Activated B cell treated with CpG ODN at 0.5 μM for 24 hours (primary cell): ENCODE measurements at places on chromosomes 12 and 14.

- no peak for DNase-seq
These were observed 23.5 kb upstream of the GPRC5D start for GRCh38 chr12:12975322-12976077.

DNA sequence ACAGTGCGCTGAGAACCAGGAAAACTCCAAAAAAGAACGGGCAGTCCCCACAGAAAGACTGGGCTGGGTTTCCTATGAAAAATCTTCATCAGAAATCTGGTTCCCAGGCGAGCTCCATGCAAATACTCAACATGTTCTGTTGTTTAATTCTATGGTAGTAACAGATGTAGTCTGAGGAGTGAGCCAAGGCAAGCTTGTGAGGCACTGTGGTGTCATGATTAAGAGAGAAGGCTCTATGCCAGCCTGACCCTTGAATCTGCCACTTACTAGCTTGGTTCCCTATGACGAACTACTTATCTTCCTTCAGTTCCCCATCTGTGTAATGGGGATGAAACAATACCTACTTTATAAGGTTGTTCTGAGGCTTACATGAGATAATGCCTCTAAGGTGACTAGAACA, 10.7 kb downstream of the POMT2 start:
- DNase-seq, result no peak

DNA sequence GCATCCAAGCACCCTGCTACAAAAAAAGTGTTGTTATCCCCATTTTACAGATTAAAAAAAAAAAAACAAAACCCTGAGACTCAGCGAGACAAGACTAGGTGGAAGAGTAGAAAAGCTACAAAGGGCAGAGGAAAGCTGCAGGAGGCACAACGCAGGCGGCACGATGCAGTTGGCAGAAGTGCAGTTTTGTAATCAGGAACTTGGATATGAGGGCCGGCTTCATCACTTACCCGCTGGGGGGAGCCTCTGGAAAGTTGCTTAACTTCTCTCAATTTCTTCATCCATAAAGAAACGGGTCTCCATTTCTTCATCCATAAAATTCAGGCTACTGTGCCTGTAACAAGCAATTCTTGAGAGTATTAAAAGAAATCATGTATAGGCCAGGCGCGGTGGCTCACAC, 33.1 kb upstream of the CCDC60 start:
- no peak for DNase-seq

DNA sequence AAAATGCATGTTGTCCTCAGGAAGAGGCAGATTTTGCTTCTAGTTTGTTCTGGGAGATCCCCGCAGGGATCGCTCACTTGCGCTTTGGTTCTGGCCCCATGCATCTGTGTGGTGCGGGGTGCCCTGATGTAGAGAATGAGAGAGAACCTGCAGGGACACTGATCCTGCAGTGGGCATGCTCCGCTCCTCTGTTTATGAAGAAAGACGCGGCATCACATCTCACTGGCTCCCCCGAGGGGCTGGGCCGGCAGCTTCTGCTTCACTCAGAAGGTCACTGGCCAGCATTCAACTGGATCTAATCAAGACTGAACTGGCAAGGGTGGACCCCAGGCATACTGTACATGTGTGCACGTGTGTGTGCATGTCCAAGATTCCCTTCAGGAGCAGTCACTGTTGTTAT, 164.2 kb downstream of the CALM1 start:
- DNase-seq, result no peak

GRCh38 chr12:116376354-116377193, 99.1 kb upstream of the MED13L start:
- no peak for DNase-seq

- no peak for DNase-seq
These were observed 37.2 kb downstream of the ATF7IP start for GRCh38 chr12:14402697-14403096.

DNA sequence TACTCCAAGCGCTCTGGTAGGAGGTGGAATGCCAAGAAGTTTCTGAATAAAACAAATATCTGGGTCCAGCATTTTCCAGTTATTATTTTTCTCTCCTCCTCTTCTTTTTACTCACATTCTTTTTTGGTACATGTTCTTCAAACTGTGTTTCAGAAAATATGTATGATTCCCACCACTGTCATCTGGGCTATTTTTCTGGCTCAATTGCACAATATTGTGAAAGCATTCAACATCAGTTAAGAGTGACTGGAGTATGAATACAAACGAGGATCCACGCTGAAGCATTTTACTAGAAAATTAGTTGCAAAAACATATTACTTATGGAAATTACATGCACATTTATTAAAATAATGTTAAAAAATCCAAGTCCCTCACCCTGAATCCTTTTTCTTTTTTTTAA, 61.5 kb downstream of the KCNMB4 start:
- DNase-seq, result no peak

- DNase-seq, result peak; percentile 21
These were observed 1.0 kb downstream of the RNF41 start for GRCh38 chr12:56220611-56221231.

GRCh38 chr14:88252498-88252897, 70.6 kb downstream of the KCNK10 start:
- DNase-seq, result no peak

DNA sequence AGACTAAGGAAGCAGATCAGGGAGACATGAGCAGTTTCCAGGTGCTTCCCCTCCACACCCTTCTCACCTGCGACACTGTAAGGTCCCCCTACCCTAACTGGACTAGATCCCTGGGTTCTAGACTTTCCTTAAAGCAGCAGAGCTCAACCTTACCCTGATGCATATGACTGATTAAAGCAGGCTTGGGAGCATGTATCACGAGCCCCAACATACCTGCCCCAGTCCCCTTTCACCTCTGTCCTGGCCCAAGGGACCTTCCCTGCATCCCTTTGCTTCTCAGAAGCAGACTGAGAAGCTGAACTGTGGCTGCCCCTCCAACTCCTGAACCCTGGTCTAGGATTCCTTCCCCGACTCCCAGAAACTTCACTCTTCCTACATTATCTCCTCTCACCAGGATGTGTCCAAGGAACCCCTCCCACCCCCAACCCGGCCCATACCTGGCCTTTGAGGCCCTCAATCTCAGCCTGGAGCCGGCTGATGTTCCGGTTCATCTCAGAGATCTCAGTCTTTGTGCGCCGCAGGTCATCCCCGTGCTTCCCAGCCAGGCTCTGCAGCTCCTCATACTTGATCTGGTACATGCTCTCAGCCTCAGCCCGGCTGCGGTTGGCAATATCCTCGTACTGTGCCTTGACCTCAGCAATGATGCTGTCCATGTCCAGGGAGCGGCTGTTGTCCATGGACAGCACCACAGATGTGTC, 5.4 kb downstream of the KRT8 start:
- DNase-seq, result no peak

DNA sequence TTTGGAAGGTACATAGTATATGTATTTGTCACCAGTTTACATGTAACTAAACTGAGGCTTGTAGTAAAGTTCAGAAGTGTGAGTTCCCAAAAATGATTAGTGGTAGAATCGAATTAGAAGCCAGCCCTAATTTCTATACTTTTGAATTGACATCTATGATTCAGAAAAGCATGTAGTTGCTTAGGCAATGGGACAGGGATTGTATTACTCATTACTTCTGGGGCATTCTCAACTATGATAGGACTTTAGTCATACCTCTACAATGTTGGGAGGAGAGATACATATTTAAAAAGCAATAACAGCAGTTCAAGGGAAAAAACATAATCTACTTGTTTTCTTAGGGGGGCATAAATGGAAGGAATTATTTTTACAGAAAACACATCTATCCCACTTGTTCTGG, 277.9 kb upstream of the E2F7 start:
- DNase-seq, result no peak

DNA sequence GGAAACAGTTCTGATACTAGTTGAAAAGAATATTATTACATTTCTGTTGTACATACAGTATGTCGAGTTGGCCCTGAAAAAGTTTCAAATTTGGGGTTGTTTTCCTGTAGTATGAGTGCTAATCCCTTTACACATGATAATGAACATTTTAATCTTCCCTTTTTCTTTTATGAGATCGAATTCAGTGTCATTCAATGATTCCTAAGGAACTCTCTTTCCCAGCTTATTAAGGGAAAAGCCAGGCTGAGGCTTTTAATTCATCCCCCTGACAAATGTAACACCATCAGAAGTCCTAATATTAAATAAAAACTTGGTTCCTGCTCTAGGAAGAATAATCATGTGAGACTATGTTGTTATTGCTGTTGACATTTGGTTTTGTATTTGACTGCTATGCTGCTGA, 42.9 kb upstream of the USP44 start:
- DNase-seq, result no peak

GRCh38 chr12:68767191-68767590, 21.2 kb downstream of the SLC35E3 start:
- no peak for DNase-seq

DNA sequence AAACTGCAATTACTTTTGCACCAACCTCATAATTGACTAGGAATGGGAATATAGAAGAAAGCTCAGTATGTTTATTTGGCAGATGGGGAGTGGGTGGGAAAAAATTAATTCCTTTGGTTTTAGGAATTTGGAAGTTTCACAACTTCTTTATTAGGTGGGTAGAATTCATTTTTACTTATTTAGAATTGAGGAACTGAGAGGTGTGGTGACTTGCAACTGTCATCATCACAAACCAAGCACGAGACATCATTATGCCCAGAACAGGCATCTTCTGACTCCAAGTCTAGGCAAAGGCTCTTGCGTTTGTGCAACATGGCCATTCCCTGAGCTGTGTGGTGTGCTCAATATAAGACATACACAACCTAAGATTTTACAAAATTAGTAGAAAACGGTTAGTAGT, 380.0 kb downstream of the ATP23 start:
- no peak for DNase-seq

DNA sequence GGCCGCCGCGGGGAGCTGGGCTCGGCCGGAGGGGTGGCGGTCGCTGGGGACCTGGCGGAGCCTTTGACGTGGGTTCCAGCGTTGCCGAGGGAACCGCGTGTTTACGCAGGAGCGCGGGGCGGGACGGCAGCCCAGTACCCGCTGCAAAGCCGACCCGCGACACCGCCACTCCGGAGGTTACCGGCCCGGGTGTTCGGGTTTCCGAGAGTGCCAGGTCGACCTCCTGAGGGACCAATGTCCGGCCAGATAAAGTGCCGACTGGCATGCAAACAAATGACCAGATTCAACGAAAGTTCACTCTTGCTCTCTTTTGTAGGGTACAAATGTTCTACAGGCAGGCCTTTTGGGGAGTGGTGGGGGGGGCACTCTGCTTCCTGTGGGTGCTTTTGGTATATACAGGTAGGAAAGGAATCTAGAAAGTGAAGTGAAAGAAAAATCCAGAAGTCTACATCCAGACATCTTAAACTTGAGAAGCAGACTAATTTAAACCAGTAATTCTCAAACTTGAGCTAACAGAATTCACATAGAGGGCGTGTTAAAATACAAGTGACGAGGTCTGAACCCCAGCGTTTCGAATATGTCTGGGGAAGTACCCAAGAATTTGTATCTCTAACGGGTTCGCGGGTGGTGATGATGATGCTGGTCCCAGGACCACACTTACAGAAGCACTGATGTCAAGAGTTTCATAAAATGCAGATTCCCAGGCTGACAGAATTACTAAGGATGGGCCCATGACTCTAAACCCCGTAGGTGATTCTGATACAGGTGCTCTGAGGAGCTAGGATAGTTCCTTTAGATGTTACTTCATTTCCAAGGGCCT, at the start of gene GPR135:
Gene GPR135 (minus strand): TSS at position 65 of the 820 bp plus-strand sequence. CDS start 154 bp downstream, outside the sequence.
- DNase-seq, result no peak

- DNase-seq, result no peak
These were observed 74.4 kb downstream of the PAPLN start for GRCh38 chr14:73311708-73312030.

GRCh38 chr12:111249018-111249370, 119.9 kb downstream of the PHETA1 start:
- DNase-seq, result no peak

- DNase-seq, result no peak
These were observed 3.4 kb downstream of the GPX2 start for GRCh38 chr14:64938972-64939816.

GRCh38 chr12:3227076-3227975, 150.1 kb downstream of the TSPAN9 start:
- DNase-seq, result no peak

DNA sequence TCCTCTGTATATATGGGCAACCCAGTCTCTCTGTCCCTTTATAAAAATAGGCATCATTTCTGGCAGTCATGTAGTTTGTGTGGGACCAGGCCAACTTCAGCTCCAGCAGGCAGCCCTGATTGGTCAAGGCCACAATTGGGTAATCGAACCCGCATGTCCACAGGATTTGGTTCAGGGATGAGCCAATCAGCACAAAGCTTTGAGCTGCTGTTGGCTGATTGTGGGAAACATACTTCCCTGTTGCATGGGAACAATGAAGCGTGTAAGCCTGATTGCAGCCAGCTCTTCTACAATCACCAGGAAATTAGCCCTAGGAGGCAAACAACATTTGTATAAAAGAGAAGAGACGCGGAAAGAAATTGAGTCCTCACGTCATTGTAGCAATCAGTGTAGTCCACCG, 328.6 kb downstream of the PCNX1 start:
- DNase-seq, result no peak

DNA sequence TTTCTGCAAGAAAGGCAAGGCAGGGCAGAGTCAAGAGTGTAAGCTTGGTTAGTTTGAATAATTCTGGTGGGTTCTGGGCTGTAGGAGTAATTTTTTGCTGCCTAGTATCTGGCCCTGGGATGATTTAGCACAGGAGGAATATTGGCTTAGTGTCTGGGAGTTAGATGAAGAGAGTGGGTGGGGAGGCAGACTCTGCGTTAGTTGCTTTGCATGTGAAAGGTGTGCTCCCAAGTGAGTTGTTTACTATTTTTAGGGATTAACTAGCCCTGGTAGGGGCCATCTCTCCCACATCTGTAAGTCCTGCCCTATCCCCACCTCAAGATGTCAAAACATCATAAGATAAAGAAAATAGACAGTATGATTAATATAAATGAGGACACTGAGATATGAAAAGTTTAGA, 249.7 kb downstream of the LRIG3 start:
- no peak for DNase-seq

- no peak for DNase-seq
These were observed 9.8 kb downstream of the OR6J1 start for GRCh38 chr14:22634233-22634900.

DNA sequence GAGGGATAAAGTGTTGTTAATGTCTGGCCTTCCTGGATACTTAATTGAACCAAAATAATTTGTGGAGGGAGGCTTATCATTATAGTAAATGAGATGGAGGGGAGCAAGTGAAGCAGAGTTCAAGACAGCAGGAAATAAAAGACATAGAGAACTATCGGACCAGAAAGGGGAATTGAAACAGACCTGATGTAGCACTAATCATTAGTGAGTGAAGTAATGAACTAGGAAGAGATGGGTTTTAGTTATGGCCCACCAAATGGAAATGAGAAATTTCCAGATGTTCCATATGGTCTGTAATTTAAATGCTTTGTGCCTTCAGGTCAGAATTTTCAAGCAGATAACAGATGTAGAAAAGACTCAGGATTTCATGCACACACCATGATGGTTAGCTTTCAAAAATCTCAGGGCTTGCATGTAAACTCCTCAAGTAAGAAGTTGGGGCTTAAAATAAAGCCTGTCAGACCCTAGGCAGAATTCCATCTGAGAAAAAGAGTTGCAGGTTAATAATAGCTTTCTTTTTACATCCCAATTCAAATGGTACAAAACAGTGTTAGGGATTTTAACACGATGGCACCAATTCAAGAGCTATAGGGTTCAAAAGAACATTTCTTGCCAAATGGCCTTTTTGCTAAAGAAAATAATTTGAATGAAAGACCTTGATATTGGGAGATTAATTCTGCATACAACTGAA, 355.8 kb downstream of the FSCB start:
- no peak for DNase-seq
